NCI-H1417 (cell line): ENCODE measurements at places on chromosomes 12 and 14.

DNA sequence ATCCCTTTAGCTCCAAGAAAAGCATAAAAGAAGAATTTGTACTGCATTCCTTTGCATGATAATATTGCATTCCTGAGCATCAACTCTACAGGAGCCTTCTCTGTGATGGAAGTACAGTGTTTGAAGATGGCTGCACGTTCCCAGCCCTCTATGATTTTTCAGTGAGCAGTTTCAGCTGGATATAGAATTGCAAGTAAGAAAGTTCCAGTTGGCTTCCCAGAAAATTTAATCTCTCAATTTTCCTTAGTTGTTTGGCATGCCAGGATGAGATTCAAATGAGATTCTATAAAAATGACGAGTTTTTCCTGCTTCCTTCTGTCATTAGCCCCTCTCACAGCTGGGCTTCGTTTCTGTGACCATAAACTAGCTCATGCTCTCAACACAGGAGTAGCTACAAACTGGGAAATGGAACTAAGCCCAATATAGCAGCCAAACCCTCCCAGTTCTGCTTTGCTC, 109.9 kb downstream of the TTC8 start:
- DNase-seq = no peak

DNA sequence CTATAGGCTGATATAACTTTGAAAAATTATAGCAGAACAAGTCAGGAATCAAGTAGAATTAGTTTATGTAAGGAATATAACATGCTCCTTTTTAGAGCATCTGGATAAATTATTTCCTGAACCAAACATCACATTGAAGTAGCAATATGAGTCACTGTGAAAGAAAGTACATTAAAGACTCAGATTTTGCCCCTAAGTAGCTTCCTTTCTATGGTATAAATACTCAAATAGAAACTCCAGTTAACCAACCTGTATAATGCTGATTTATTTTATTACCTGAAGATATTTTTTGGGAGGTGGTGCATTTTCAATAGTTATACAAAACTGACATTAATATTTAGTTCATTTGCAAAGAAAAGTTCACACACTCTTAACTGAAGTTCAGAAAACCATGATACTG, 312.1 kb downstream of the ITPR2 start:
- no peak for DNase-seq

DNA sequence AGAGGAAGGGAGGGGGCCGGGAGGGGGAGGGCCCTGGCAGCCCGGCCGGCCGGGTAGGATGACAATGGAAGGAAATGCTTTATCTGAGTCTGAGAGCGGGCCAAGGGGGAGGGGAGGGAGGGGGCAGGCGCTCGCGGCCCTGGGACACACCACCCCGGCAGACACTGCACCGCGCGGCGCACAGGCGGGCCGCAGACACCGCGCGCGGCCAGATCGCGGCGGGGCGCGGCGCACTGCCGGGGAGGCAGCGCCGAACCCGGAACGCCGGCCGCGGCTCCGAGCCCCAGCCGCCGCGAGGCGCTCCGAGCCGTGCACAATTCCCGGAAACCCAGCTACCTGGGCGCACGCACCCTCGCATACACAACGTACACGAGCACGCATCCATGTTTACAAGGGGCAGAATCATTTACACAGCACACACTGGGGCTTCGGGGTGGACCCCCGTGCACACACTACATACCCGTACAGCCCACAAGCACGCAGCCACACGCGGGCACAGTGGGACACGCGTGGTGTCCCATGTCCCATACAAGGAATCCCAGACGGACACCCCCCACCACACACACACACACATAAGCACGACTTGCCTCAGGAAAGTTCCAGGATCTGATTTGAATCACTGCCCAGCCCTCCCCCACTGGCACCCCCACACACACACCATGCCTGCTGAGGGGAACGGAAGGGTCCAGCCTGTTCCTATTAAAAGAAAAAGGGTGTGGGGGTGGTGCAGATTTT, at the start of gene HDAC7:
Gene HDAC7 (minus strand): TSS at position 8 of the 735 bp plus-strand sequence. CDS start 118 bp downstream, outside the sequence.
- peak; percentile 83 for DNase-seq

DNA sequence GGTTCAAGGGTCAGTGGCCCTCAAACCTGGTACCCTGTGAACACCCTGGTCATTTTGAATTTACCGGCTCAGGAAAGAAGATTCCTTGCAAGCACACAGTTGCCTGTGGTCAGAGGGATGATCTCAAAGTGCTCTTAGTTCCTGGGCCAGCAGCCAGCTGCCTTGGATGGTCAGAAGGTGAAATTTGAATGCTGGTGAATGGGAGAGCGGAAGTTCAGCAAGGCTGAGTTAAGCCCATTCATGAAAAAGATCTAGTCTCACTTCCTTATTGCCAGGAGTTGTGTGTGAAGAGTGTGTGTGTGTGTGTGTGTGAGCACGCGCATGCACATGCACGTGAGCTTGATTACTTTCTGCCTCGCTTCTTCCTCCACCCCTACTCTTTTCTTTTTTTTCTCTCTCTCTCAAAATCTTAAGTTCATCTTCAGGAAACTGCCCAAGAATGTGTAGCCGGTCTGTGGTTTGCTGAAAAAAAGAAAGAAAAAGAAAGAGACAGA, 155.5 kb upstream of the CCND2 start:
- DNase-seq = no peak

- DNase-seq = no peak
These were observed 73.0 kb downstream of the FUT8 start for GRCh38 chr14:65485516-65485915.

DNA sequence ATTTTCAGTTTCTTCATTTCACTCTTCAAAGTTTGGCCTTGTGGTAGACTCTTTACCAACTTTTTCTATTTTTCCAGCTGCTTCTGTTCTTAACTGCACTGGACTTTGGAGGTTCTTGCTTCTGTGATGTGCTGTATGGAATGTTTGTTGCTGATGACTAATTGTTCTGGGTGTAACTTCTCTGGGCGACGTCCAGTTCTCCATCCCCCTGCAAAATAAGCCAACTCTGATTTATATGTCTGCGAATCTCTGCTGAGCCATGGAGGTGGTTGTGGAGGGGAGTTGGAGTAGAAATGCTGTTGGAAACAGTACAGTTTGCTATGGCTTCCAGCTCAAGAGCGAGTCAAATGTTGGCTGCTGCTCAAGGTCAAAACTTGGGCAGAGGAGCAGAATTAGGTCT, 113.9 kb upstream of the DYRK2 start:
- no peak for DNase-seq

DNA sequence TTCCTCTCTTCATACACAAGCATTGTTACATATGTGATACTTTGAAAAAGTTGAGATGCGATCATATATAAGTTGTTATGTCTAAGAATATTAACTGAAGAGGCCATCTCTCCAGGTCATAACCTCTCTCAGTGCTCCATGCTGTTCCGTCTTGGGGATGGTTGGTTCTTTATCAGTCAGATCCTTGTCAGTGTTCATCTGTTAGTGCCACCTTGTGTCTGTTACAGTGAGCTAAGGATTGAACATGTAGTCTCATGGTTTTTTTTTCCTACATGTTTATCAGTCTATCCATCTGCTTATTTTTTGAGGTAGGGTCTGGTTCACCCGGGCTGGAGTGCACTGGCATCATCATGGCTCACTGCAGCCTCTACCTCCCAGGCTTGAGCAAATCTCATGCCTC, 30.5 kb downstream of the EP400 start:
- peak; percentile 18 for DNase-seq

GRCh38 chr14:105292826-105293711, 7.7 kb downstream of the BRF1 start:
- DNase-seq = no peak

DNA sequence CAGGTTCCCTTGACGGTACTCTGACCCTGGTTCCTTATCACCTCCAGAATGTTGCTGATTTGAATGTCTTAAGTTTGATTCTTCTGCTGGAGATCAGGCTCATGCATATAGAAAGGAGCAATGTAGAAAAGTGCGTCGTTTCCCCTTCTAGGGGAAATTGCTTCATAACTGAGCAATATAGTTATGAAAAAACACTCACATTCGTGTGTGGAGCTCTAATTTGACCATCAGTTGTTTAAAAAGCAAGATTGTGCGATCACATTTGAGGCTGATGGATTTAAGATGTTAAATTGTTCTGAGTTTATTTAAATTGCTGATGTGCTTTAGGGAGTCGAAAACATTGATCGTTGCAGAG, 19.2 kb downstream of the PELI2 start:
- DNase-seq = no peak

- DNase-seq = no peak
These were observed 13.2 kb downstream of the PLD4 start for GRCh38 chr14:104937694-104938365.

DNA sequence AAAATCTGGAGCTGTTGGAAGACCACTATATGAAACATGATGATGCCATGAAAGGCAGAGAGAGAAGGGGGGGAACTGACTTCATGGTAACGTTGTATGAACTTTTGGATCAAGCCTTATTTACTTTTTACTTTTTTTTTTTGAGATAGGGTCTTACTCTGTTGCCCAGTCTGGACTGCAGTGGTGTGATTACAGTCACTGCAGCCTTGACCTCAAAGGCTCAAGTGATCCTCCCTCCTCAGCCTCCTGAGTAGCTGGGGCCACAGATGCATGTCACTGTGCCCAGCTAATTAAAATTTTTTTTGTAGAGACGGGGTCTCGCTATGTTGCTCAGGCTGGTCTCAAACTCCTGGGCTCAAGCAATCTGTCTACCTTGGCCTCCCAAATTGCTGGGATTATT, 31.3 kb upstream of the CTDSP2 start:
- DNase-seq = no peak

DNA sequence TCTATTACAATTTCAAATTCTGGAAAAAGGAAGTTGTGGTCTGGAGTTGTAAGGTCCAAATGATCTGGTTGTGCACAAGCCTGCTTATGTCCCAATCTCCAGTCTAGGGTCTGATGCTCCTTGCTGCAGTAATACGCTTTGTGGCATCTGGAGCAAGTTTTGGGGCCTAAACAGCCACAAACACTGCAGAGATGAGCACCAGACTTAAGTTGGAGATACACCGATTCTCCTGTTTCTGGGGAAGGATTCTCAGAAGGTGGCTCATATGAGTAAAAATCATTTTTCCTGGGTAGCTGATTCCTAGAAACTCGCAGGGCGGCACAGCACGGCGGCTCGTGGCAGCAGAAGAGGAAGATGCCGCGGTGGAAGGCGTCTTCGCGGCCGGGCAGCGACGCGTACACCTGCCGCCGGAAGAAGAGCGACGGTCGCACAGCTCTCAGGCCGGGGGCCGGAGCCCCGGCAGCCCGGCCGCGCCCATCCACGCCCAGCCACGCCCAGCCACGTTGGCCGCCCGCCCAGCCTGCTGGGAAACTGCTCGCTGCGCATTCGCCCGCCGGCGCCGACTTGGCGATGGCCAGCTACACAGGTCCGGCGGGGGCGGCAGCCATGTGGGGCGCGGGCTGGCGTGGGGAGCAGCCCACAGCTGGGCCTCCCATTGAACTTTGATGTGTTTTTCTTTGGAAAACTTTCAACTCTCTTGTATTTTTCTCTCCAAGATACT, 129.0 kb downstream of the ASCL4 start:
- DNase-seq = peak; percentile 84

GRCh38 chr12:131223791-131224225, 270.1 kb downstream of the ADGRD1 start:
- DNase-seq = no peak

DNA sequence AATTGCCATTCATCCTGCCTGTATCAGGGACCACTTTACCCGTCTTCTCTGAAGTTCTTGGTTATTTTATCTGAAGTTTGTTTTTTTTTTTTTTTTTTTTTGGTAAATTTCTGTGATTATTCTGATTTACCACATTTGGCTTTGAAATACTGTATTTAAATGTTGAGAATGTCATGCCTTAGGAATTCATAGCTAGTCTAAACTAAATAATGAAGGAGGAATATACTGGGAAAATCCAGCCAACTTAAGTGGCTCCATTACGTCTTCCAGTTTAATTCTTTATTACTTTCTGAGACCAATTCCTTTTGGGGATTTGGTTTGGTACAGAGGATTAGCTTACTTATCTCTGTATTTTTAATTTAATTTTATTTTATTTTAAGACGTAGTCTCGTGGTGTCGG, 60.3 kb upstream of the KCNMB4 start:
- no peak for DNase-seq

DNA sequence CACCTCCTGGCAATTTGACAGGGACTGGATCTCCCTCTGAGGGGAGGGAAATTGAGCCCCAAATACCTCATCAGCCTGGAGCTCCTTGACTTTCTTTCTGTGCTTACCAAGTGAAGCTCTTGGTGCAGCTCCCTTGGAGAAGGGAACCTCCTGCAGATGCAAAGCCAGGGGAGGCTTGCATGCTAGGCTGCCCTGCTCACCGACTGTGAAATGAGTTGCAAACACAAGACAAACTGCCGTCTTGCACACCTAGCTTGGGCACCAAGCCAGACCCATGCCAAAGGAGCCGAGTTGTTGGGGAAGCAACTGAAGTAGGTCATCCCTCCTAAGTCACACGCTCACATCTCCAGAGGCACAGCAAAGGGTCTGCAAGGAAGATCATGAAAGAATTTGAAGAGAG, 95.2 kb downstream of the GTF2A1 start:
- no peak for DNase-seq

DNA sequence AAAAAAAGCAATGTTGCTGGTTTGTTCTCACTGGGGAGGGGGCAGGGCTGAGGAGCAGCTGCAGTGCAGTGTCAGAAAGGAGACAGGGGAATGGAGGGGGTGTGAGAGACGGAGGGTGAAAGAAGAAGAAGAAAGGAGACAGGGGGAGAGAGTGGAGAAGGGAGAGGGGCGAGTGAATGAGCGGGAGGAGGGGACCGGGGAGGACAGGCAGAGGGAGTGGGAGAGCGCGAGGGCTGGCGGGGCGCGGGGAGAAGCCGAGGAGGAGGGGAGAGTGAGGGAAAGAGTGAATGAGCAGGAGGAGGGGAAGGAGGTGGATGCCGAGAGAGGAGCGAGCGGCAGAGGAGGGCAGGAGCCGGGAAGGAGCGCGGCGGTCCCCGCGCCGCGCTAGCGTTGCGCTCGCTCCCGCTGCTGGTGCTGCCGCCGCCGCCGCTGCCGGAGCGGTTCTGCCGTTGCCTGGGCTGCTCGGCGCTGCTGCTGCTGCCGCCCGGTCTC, at the start of gene NOVA1:
Gene NOVA1 (minus strand): TSS at position 445 of the 492 bp plus-strand sequence. CDS start 597 bp downstream, outside the sequence.
- peak; percentile 92 for DNase-seq

GRCh38 chr12:15122344-15122743, 98.9 kb downstream of the RERG start:
- DNase-seq = no peak

DNA sequence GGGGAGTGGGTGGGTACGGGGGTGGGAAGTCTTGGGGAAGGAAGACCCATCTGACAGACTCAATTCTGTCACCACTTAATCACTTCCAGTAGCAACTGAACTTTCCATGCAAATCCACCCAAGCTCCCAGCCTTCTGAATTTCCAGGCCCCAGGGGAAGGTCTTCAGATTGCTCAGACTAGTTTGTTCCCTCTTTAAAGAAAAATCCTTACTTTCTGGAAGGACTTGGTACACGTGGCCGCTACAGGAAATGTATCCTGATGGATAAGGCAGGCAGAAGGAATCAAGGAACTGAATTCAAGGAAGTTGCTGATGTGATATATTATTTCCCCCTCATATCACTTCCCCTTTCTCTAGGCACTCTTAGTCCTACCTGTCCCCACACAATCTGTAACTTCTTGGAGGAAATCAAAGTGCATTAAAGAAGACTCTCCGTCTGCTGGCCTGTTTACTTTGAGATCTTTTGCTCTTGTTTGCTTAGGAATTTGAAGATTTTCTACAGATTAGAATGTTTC, 6.4 kb downstream of the NFKBIA start:
- DNase-seq = no peak
